Activated CD4-positive, CD25-positive, alpha-beta regulatory T cell treated with anti-CD3 and anti-CD28 coated beads, Interleukin-2, amount 50 U/mL, for 16 hours (primary cell): ENCODE measurements at places on chromosomes 1 and 21.

DNA sequence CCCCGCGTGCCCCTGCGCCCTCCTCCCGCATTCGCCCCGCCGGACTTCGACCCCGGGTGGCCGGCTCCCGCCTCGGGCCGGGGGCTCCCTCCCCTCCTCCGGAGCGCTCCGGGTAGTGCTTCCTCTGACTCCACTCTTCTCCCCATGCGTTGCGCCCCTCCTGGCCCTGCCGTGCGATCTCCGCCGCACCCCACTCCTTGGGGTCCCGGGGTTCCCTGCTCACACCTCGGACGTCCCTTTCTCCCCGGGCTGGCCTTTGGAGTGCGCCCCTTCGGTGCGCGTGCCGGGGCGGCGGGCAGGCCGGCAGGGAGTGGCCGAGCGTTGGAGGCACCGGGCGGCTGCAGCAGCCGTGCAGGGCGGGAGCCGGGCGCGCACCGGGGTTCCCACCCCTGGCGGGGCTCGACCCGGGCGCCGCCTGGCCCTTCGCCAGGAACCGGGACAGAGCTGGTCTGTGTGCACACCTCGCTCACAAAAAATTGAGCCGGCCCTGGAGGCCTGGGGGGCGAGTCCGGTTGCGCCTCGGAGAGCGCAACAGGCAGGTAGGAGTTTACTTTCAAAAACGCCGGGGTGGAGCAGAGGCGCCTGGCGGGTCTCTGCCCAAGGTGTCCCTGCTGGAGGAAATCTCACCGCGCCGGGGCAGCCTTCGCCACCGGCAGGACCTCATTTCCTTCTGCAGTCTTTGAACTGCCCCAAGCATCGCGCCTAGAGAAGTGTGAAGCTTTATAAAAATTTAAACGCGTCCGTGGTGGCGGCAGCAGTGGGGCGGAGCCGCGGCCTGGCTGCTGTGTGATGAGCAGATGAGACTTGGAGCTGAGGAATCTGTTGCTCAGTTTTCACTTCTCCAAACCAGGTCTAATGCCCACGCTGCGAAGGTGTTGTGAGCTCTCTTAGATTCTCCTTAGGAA lies 650 bp downstream of the VANGL1 start:
- no peak for DNase-seq

- DNase-seq: no peak
These were observed 236.2 kb upstream of the NRIP1 start for GRCh38 chr21:15301014-15301413.

- DNase-seq: no peak
These were observed 291.9 kb downstream of the KCNH1 start for GRCh38 chr1:210841926-210842625.

GRCh38 chr1:41936107-41936506 lies 17.4 kb upstream of the HIVEP3 start:
- no peak for DNase-seq

GRCh38 chr1:185289880-185290279 lies 27.2 kb downstream of the IVNS1ABP start:
- DNase-seq: no peak
